ENCODE measurements at places on chromosomes 16 and 17. TPM values are rescaled to one million over a fixed set of nuclear protein-coding genes. Genes with fewer than 3 reads are reported as not detected.

FBXW10B gene
- total RNA-seq: 0.40 TPM

ZFP1 gene
- 6.4 TPM for total RNA-seq

TPPP3 gene
- 183 TPM for total RNA-seq

SLC52A1 gene
- not detected for total RNA-seq

GRB7 gene
- 2.0 TPM for total RNA-seq

- DNase-seq: peak; percentile 94
Measured at GRCh38 chr16:56450986-56451752, at the start of the genes NUDT21 and OGFOD1. TSS of gene NUDT21 (minus strand) at chr16:56451332. CDS start at chr16:56451202, 130 bp downstream. TSS of gene OGFOD1 (plus strand) at chr16:56451554. CDS start at chr16:56451613, 59 bp downstream.

DNA sequence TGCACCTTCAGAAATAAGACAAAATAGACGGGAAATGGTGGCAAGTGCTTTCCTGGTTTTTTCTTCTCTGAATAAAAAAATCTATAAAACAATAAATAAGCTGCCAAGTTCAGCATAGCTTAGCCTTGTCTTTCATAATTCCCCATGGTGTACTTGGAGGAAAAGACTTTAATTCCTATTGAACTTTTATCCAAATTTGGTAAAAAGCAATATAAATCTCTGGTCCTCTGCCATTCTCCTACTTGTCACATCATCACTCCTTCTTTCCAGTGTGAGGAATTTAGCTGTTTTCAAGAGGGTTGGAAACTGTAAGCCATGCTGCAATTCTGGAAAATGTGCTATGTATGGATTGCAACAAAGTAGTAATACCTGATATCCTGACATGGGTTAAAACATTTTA is 551.8 kb upstream of the KIF2B start:
- DNase-seq: no peak

DNA sequence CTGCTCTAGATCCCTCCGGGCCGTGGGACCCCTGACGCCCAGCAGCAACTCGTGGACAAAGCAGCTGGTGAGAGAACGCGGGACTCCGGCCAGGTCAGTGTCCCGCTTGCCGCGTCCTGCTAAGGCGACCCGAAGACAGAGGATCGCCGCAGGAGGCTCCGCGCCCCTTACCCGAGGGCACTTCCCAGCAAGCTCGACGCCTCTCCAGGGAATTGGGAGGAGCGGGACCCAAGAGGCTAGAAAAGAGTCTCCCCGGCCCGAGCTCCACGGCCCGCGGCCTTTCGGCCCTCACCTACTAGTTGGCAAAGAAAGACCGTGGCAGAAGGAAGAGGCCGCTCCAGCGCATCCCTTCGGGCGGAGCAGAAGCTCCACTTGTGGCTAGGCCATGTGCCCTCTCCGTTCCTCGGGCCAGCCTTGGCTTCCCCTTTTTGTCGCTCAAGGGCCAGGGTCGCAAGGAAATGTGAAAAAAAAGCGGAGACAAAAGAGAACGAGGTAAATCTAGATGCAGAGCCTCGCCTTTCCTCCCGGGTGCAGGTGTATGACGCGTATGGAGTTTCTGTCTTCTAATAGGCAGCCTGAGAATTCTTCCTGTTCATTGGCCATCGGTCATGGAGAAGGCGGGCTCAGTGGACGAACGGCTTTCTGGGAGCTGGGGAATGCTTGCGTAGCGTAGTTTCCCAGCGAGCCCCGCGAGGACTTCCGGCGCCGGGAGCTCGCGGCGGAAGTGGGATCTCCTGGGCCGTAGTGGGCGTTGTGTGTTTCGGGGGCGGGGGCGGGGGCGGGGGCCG is at the start of gene ZNF213:
Gene ZNF213, plus strand, starts transcription at position 692 of the 788 bp plus-strand sequence. CDS start 2,252 bp downstream, outside the sequence.
- DNase-seq: peak; percentile 97

- DNase-seq: peak; percentile 47
Measured at GRCh38 chr17:70863436-70864248, 694.3 kb downstream of the KCNJ2 start.

- no peak for DNase-seq
Measured at GRCh38 chr17:69424287-69425041, 10.0 kb downstream of the MAP2K6 start.

DNA sequence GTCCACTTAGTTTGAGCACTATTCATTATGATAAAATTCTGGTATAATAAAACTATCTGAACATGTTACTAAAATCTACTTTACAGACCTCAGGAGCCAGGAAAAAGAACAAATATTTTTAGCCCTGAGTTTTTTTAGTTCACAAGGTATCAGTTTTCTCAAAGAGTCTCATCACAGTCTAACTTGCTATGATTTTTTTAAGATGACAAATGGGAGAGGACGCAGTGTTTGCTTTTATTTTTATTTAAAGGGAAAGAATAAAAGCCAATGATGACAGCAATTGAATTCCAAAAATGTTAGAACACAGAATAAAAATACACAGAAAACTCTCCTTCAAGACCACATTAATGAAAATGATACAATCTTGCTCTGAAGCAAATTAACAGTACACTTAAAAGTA is 7.4 kb downstream of the MED13 start:
- no peak for DNase-seq

All from right cardiac atrium (tissue), 5 donors.